ENCODE measurements at places on chromosomes 2 and 18.
A peak's percentile ranks its signal among the peaks of the same experiment; 100 is the strongest.

- DNase-seq = no peak
These were observed 33.7 kb downstream of the SH2D6 start for GRCh38 chr2:85452237-85452636.

DNA sequence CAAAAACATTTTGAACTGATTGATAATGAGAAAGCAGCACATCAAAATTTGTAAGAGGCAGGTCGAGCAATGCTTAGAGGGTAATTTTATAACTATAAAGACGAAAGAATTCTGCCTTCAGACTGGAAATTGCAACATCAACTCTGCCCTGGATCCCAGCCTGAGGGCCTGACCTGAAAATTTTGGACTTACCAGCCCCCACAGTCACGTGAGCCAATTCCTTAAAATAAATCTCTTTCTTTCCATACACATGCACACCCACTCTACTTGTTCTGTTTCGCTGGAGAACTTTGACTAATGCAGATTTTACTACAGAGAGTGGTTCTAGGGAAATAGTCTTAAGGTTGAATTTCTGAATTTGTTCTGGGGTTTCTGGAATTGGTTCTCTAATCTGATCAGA is 14.6 kb upstream of the ACOXL start:
- DNase-seq = no peak

GRCh38 chr2:118016911-118017310 is 3.0 kb upstream of the CCDC93 start:
- DNase-seq = no peak

- no peak for DNase-seq
These were observed 73.4 kb downstream of the INPP4A start for GRCh38 chr2:98518101-98518500.

DNA sequence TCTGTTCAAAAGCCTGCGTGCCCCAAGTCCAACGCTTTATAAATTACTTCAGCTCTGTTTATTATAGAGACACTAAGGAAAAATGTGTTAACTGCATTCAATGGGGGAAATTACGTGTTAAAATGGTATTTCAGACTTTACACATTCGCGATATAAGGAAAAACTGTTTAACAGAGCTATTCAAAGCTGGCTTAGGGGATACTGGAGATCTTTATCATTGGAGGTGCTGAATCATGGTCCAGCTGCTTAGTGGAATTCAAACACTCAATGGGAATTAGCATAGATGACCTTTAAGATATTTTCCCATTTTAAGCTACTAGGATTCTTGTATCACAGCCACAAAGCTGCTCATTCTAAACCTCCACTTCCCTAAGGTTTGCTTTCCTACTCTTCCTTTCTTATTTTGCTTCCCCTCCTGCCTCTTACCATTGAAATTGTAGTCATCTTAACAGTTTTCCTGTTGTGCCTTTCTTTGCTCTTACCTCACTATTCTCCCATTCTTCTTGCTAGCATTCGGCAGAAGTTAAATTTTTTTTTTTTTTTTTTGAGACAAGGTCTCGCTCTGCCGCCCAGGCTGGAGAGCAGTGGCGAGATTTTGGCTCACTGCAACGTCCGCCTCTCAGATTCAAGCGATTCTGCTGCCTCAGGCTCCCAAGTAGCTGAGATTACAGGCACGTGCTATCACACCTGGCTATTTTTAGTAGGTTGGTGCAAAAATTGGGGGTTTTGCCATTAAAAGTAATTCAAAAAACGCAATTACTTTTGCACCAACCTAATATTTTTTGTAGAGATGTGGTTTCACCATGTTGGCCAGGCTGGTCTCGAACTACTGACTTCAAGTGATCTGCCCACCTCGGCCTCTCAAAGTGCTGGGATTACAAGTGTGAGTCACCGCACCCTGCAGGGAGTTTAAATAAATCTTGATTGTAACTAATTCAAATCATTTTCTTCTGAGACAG is 6.5 kb downstream of the SULT6B1 start:
- DNase-seq = no peak

GRCh38 chr18:9927392-9928063 is 13.7 kb downstream of the VAPA start:
- DNase-seq = no peak

- no peak for DNase-seq
These were observed 686.0 kb downstream of the NRXN1 start for GRCh38 chr2:50345701-50346591.

GRCh38 chr2:165067643-165068486 is 112.5 kb upstream of the SLC38A11 start:
- DNase-seq = peak; percentile 90

DNA sequence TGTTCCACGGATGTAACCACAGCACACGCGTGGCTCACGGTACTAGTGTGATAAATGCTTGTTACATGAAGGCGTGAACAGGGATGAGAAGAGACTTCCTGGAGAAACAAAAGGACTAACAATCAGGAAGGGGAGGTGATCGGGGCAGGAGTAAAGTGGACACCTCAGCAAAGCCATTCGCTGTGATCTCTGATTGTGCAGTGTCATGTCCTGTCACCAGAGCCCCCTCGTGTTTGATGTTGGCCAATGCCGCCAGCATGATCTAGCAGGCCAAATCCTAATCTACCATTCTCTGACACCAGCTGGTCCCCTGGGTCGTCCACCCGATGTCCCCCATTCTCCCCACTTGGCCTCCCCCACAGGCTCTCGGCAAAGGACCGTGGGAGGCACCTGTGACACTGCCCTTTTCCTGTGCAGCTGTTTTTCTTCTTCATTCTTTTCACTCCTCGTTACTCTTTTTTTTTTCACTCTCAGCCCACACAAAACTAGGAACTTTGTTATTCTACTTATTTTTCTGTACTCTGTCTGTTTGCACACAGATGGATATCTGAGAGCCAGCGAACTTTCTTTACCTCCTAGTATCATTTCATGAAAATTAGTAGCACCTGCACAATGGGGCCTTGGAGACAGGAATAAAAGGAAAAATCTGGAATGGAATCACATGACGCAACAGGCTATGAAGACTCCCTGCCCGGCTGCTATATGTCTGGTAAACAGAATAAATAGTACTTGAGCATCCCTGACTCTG is 146.8 kb downstream of the TGIF1 start:
- no peak for DNase-seq

DNA sequence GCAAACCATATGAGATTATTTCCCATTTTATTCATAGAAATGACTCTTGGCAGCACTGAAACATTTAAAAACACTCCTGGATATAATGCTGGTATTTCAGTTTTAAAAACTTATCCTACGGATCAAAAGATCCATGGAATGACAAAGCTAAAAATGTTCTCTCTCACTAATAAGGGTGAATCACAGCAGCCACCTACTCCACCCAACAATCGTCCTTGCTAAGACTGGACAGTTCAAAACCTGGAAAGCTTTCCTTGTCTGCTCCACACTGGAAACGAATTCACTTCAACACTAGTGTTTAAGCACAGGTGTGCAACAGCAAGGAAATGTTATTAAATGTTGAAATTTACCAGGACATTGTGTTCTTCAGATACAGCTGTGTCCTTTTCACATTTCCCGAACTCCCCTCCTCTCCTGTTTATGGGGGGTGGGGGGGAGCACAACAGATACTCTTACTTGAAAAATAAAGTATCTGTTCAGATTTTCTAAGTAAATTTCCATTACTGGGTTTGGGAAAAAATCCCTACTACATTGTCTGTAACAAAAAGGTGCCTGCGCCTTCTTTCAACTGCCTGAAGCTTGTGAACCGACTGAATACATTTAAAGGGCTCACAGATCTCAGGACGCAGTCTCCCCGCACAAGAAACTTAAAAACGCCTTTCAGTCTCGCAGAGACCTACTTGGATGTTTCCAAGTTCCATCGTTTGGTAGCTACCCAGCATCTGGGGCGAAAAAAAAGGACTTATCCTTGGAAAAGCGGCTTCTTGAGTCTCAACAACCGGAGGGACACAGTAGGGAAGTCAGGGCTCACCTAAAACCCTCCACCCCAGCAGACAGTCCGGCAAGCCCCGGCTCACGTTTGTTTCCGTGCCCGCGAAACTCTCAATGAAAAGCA is 1.3 kb downstream of the YWHAQ start:
- no peak for DNase-seq

GRCh38 chr2:73418343-73418742 is 32.7 kb downstream of the ALMS1 start:
- no peak for DNase-seq

GRCh38 chr2:219643084-219643473 is 15.6 kb downstream of the SLC4A3 start:
- no peak for DNase-seq

- DNase-seq = no peak
These were observed 7.9 kb downstream of the NEDD4L start for GRCh38 chr18:58051765-58052460.

DNA sequence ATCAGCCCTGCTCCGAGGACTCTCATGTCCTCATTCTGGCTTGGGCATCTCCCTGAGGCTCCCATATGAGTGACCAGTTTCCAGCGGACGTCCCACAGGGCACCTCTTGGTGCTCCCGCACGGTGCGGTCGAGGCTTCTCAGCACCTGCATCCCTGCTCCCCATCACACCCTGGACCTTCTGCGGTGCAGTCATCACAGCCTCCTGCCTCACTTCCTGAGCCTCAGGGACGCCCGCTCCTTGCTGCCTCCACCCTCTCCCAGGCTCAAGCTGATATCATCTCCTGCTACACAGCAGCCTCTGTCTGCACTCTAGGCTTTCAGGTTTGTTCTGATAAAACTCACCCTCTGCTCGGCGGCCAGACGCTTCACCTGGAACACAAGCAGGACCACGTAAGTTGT is 185.0 kb downstream of the TMEM18 start:
- DNase-seq = no peak

- DNase-seq = no peak
These were observed 4.2 kb upstream of the GPC1 start for GRCh38 chr2:240431271-240431660.

- DNase-seq = no peak
These were observed 230.4 kb downstream of the KLHL29 start for GRCh38 chr2:23615216-23616020.

DNA sequence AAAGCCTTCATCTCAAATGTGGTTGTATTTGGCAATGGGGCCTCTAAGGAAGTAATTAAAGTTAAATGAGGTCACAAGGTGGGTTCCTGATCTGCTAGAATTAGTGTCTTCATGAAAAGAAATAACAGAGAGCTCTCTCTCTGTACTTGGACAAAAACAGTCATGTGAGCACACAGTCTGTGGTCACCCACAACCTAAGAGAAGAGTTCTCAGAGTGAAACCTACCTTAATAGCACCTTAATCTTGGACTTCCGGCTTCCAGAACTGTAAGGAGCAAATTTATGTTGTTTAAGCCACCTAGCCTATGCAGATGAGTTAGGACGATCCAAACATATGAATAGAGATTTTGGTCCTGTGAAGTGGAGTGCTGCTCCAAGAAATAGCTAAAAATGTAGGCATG is 758.9 kb downstream of the LRRTM4 start:
- DNase-seq = no peak

DNA sequence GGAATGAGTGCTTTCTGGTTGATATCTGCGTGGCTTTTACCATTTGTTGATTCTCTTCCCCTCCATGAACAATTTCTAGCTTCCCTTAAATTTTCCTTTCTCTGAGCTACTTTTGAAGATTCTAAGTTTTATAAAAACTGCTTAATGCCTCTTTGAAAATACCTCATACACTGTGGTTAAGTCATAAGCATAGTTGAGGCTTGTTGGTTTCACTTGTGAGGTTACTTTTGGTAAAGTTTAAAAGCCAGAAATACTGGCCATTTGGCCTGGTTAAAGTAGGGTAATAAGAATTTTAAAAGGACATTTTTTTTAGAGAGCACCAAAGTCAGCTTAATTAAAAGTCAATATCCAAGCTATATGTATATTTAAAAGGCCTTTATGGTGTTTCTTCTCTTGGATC is 21.3 kb upstream of the CAPN13 start:
- DNase-seq = no peak

GRCh38 chr2:48380989-48381625 is 148.8 kb upstream of the STON1 start:
- no peak for DNase-seq

DNA sequence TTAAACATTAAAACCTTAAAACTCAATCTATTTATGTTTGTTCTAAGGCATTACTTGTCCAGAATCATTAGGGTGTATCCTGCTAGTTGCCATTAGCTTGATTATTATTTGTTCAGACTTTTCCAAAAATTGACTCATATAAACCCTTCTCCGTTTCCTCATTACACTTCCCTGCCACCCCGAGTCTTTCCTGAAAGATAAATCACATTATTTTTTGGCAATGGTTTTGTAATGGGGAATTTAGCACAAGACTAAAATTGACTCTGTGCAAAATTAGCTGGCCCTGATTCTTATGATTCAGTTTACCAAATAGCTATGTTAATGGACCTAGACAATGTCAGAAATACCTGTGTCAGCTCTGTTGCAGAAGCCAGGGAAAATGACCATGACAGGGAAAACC is 112.2 kb upstream of the NT5C1B start:
- no peak for DNase-seq

DNA sequence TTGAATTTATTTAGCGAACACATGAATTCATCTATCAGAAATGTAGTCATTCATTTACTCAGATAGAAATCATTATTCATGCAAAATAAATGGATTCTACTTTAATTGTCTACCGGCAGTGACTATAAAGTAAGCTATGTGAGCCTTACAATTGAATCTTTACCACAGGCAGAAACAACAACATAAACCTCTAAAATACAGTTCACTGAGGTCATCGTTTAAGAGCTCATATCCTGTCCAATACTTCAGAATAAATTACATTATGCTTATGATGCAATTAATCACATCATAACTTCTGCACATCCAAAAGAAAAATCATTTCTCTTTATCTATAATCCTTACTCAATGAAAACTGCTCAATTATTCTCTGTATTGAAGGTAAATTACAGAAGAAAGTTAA is 244.7 kb downstream of the HNMT start:
- DNase-seq = no peak

- no peak for DNase-seq
These were observed 68.8 kb downstream of the LBH start for GRCh38 chr2:30300122-30300455.

DNA sequence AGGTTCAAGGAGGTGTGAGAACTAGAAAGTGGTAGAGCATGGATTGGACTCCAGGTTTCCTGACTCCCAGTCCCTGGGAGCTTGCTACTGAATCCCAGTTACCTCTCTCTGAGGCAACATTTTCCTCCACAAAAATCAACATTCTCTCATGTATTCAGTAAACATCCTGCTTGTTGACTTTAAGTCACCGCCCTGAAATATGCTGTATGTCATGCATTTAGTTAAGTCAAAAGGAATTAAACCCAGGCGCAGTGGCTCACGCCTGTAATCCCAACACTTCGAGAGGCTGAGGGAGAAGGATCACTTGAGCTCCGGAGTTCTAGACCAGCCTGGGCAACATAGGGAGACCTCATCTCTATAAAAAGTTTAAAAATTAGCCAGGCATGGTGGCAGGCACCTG is 3.8 kb downstream of the MATN3 start:
- no peak for DNase-seq

- DNase-seq = no peak
These were observed 171.8 kb upstream of the KLF7 start for GRCh38 chr2:207337234-207338219.

Measured in NCI-H2081 (cell line).